ENCODE measurements at places on chromosomes 4 and X. TPM values are rescaled to one million over a fixed set of nuclear protein-coding genes. Genes with fewer than 3 reads are reported as not detected.

The RBM47 gene
- 19.5 TPM for total RNA-seq

The TMEM33 gene
- total RNA-seq = 33.9 TPM

The EDNRA gene
- 0.33 TPM for total RNA-seq

The NSUN7 gene
- total RNA-seq = 0.27 TPM

The IQCM gene
- total RNA-seq = not detected

The LRCH2 gene
- 0.01 TPM for total RNA-seq

The CASP6 gene
- 13.6 TPM for total RNA-seq

The GAGE12F gene
- total RNA-seq = not detected

The HSFX2 gene
- not detected for total RNA-seq

The HAND2 gene
- 0.35 TPM for total RNA-seq

The UGT2A3 gene
- total RNA-seq = 0.08 TPM

The MTCP1 gene
- 21.2 TPM for total RNA-seq

The IRF2 gene
- total RNA-seq = 16.8 TPM

The MAGEA2 gene
- 0.07 TPM for total RNA-seq

The CD99 gene
- total RNA-seq = 256 TPM

The CWH43 gene
- not detected for total RNA-seq

The SOD3 gene
- not detected for total RNA-seq

The ZBTB49 gene
- total RNA-seq = 2.7 TPM

The GNRHR gene
- not detected for total RNA-seq

The CLDN34 gene
- not detected for total RNA-seq

The PCDH7 gene
- 0.11 TPM for total RNA-seq

The HDX gene
- total RNA-seq = 2.0 TPM

The TCEAL6 gene
- total RNA-seq = not detected

The ARHGAP36 gene
- total RNA-seq = not detected

The RLIM gene
- total RNA-seq = 18.3 TPM

The TCEAL1 gene
- 37.0 TPM for total RNA-seq

The NAP1L2 gene
- total RNA-seq = 1.4 TPM

The TACR3 gene
- total RNA-seq = not detected

The SYP gene
- total RNA-seq = 3.1 TPM
